ENCODE measurements at places on chromosomes 1 and 21.

- DNase-seq: no peak
Observed at GRCh38 chr1:184030433-184031091, 7.0 kb downstream of the COLGALT2 start.

DNA sequence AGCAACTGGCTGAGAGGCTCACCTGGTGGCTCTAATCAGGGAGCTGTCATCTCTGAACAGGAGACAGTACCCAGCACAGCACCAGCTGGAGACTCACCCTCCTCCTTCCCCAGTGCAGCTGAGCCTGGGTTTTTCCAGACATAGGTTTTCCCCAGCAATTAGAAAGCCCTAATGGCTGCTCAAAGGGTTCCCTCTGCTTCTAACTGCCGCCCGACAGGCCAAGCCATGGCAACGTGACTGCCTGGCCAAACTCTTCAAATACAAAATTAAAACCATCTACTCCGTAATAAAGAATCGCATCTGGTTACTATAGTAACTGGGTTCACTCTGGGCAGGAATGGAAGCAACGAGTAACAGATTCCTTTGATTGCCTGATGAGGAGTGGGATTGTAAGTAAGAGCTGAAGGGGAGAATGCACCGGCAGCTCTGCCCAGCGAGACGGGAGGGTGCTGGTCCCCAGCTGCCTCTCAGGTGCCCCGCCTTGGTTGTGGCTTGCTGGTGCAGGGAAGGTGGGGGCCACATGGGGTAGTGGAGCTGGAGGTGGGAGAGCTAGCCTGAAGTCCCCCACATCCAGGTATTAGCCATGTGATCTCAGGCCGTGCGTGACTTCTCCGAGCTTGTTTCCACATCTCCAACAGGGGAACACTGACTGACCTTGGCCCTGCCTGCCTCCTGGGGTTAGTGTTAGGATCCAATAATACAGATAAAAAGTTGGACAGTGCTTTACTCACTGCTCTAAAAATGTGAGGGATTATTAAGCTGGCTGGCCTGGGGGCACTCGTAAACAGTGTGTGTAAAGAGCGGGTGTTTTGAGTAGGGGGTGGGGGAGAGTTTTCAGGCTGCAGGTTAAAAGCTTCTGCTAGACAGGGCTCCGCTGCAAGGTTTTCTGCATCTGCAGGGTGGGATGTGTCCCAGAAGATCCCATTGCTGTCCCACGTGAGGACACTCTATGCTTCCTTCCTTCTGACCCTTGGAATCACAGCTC, 94.2 kb downstream of the KCNN3 start:
- no peak for DNase-seq

DNA sequence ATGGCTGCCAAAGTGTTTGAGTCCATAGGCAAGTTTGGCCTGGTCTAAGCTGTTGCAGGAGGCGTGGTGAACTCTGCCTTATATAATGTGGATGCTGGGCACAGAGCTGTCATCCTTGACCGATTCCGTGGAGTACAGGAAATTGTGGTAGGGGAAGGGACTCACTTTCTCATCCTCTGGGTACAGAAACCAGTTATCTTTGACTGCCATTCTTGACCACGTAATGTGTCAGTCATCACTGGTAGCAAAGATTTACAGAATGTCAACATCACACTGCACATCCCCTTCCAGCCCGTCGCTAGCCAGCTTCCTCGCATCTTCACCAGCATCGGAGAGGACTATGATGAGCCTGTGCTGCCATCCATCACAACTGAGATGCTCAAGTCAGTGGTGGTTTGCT, 215.8 kb upstream of the JUN start:
- DNase-seq: no peak

DNA sequence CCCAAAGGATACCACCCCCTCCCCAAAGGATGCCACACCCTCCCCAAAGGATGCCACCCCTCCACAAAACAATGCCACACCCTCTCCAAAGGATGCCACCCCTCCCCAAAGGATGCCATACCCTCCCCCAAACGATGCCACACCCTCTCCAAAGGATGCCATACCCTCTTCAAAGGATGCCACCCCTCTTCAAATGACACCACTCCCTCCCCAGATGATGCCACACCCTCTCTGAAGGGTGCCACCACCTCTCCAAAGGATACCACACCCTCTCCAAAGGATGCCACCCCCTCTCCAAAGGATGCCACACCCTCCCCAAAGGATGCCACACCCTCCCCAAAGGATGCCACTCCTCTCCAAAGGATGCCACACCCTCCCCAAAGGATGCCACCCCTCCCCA, 21.6 kb upstream of the TRIM17 start:
- DNase-seq: no peak

- DNase-seq: no peak
Observed at GRCh38 chr1:228902781-228903433, 167.6 kb downstream of the RHOU start.

DNA sequence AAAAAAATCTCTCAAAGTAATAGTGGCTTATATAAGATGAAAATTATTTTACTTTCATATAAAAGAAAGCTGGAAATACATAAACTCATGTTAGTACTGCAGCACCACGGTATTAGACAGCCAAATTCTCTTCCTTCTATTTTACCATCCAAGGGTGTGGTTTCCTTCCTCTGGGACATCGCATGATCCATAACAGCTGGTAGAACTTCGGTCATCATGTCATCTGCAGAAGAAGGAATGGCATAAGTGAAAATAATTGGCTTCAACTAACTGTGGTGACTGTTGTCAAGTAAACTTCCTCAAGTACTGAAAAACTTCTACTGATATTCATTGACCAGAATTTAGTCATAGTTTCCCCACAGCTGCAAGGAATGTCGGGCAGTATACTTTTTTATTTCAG, 28.3 kb upstream of the IFI44L start:
- no peak for DNase-seq

DNA sequence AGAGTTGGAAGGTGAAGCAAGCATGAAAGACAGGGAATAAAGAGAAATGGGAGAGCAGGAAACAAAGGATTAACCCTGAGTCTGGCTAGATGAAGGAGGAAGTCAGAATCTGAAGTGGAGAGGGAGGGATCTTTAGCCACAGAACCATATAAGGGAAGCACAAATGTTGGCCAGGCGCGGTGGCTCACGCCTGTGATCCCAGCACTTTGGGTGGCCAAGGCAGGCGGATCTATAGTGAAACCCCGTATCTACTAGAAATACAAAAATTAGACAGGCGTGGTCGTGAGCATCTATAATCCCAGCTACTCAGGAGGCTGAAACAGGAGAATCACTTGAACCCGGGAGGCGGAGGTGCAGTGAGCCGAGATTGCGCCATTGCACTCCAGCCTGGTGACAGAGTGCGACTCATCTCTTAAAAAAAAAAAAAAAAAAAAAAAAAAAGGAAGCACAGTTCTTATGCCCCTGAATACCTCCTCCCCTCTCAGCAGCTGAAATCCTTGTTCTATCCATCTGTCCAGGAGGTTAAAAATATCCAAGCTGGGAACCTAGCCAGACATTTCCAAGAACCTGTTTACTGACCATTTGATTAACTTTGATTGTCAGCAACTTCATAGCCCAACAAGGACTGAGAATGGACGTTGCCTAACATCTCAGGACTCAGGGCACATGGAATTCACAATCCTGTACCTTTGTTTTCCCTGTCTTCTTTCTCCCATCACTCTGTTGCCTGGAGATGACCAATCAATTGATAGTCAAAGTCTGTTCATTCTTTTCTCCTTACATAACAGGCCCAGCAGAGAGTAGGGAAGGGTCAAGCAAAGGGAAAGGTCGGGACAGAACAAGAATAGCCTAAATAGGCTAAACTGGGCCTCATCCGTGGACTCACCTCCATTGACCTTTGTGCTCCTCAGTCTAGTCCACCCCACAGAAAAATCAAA, 10.6 kb downstream of the TXNIP start:
- no peak for DNase-seq
